ENCODE measurements at places on chromosomes 7 and 10. TPM values are rescaled to one million over a fixed set of nuclear protein-coding genes. Genes with fewer than 3 reads are reported as not detected.
A peak's percentile ranks its signal among the peaks of the same experiment; 100 is the strongest.

ACBD7 gene
- total RNA-seq = 9.7 TPM

DNA sequence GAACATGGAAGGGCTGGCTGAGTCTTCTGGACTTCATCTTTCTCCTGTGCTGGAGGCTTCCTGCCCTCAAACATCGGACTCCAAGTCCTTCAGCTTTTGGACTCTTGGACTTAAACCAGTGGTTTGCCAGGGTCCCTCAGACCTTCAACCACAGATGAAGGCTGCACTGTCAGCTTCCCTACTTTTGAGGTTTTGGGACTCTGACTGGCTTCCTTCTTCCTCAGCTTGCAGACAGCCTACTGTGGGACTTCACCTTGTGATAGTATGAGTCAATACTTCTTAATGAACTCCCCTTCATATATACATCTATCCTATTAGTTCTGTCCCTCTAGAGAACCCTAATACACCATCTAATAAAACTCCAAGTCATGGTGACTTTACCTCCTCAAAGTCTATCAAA, 4.0 kb upstream of the CLEC5A start:
- no peaks in the 10 kb centered on the region for H3K4me1 ChIP-seq
- no peaks in the 10 kb centered on the region for H3K27me3 ChIP-seq
- H3K27ac ChIP-seq = no peak overlapping the region
- no peak for DNase-seq
- no peaks in the 10 kb centered on the region for H3K36me3 ChIP-seq
- no peak overlapping the region for H3K4me3 ChIP-seq

DNA sequence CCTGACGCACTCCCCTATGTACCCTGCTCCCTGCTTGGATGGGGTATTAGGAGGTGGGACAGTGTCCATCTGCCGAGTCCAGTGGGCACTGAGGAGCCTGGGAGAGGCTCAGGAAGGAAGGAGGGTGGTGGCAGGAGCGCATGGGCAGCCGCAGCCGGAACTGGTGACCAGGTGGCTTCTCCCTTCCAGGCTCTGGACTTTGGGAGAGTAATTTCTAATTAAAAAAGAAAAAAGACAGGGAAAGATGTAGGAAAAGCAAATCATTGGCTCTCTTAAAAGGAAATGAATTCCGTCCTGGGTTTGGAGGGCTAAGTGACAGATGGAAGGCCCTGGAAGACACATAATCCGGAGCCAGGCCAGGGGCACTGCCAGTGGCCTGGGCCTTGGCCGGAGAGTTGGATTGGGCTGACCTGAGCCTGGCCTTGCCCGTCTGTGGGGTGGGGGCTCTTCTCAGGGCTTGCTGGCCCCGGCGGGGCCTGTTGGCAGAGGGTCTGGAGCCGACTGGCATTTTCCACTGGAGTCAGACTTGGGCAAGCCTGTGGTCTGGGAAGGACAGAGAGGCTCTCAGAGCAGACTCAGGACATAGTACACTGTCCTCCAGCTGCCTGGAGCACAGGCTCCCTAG, 63.0 kb downstream of the NEURL1 start:
- no peak for DNase-seq
- H3K27me3 ChIP-seq = no peaks in the 10 kb centered on the region
- no peaks in the 10 kb centered on the region for H3K36me3 ChIP-seq
- H3K4me3 ChIP-seq = no peak overlapping the region
- peaks cover 10% of the 10 kb centered on the region for H3K4me1 ChIP-seq

DNA sequence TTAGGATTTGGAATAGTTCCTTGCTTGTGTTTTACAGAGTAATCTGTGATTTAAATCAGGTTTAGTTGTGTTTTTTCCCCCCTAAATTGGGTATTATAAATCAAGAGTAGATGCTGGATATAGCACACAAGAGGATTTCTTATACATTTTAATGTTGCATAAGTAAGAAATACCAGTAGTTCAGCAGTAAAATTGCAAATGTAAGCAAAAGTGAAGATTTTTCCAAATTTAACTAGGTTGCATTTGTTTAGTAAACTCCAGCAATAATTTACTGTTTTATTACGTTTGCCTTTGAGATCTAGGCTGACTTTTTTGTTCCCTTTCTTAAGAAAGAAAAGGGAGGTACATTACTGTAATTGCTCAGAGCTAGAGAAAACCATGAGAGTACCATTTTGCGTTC, 207.3 kb downstream of the LRMDA start:
- no peak overlapping the region for H3K4me3 ChIP-seq
- no peaks in the 10 kb centered on the region for H3K36me3 ChIP-seq
- peaks cover 9% of the 10 kb centered on the region for H3K4me1 ChIP-seq
- DNase-seq = no peak

CABCOCO1 gene
- total RNA-seq = not detected

GIMAP5 gene
- total RNA-seq = not detected

DCLRE1A gene
- total RNA-seq = 13.5 TPM

GRCh38 chr10:62343000-62343399, 31.2 kb upstream of the ZNF365 start:
- H3K27me3 ChIP-seq = no peaks in the 10 kb centered on the region
- no peak for DNase-seq
- no peak overlapping the region for H3K4me3 ChIP-seq

- DNase-seq = no peak
- no peaks in the 10 kb centered on the region for H3K27me3 ChIP-seq
- no peak overlapping the region for H3K27ac ChIP-seq
- no peaks in the 10 kb centered on the region for H3K36me3 ChIP-seq
- H3K4me1 ChIP-seq = no peaks in the 10 kb centered on the region
Observed at GRCh38 chr10:78873413-78873812, 195.4 kb upstream of the ZMIZ1 start.

- peak overlapping the region; percentile 88 for H3K27ac ChIP-seq
- DNase-seq = no peak
- no peaks in the 10 kb centered on the region for H3K36me3 ChIP-seq
- H3K4me3 ChIP-seq = no peak overlapping the region
- no peaks in the 10 kb centered on the region for H3K27me3 ChIP-seq
Observed at GRCh38 chr7:29987083-29987482, 2.5 kb downstream of the SCRN1 start.
